NCI-H2081 treated with DMSO at 0.1 percent for 48 hours (cell line): ENCODE measurements at places on chromosomes 5 and 9.

DNA sequence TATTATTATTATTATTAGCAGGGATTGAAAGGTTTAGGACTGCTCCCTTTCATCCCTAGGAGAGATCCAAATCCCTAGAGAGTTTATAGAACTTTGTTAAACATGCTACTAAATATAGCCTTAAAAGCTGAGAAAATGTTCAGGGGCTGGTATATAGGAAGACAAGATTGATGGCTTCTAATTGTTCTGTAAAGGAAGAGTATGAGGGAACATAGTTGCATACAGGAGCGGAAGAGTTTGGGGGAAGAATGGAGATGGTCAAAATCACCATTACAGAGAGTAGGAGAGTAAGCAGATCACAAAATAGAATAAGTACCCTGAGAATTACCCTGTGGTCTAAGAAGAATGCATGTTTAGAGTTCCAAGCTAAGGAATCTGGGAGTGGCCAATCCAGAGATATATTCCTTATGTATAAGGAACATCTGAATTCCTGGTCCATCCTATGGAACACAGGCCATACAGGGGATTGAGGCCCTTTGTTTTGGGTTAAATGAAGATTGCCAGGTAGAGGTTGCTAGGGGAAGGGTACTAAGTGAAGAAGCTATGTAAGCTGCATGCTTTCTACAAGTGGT, 158.0 kb upstream of the APC start:
- no peak for DNase-seq

DNA sequence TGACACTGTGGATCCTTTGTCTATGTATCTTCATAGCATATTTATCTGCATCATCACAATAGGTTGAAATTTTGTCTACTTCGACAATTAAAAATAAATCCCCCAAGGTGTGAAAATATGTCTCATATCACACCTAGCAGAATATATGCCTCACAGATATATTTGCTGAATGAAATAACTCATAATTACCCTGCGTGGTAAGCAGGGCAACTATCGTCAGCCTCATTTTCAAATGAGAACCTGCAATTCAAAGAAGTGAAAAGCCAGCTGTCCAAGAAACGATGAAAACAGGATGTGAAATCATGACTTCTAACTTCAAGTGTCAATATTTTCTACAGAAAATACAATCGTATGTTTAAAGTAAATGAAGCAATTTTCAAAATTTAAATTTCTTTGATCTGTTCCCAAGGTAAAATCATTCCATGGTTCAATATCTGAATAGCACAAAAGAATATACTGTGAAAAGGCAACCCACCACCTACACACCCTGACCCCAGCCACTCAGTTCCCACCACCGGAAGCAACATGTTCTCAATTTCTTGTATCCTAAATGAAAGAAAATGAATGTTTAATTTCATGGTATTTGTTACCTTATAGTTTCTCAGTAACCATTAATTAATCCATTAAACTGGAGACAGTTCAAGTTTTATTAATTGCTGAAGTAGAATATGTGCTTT, 57.1 kb downstream of the TBCA start:
- no peak for DNase-seq

DNA sequence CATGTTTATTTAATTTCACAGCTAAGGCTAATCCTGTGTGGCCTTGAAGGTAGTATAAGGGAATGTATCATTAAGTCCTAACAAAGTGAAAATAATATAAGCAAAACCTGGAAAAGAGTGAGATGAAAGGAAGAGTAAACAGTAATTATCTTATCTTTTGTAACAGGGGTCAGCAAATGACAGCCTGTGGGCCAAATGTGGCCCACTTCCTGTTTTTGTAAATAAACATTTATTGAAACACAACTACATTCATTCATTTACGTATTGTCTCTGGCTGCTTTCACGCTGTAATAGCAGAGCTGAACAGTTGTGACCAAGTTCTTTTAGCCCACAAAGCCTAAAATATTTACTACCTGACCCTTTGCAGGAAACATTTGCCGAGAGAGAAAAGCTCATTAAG, 78.4 kb upstream of the HTR4 start:
- no peak for DNase-seq

DNA sequence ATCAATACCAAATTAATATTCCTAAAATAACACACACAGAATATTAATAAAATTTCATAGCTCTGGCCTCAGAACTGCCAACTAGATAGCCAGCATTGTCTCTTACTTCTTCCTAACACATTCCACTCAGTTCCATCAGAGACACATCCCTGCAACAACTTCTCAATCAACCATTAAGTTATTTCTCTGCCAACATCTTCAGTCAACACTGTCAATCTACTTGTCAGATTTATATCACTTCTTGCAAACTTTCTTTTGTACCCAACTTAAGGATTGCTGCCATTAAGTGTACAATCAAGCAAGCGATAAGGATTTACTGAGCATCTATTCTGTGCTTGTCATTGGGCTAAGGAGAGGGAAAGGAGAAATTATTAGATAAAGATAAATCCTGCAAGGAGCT, 50.8 kb downstream of the PLCXD3 start:
- DNase-seq, result no peak

- no peak for DNase-seq
Observed at GRCh38 chr9:121637713-121638220, 13.7 kb upstream of the DAB2IP start.

DNA sequence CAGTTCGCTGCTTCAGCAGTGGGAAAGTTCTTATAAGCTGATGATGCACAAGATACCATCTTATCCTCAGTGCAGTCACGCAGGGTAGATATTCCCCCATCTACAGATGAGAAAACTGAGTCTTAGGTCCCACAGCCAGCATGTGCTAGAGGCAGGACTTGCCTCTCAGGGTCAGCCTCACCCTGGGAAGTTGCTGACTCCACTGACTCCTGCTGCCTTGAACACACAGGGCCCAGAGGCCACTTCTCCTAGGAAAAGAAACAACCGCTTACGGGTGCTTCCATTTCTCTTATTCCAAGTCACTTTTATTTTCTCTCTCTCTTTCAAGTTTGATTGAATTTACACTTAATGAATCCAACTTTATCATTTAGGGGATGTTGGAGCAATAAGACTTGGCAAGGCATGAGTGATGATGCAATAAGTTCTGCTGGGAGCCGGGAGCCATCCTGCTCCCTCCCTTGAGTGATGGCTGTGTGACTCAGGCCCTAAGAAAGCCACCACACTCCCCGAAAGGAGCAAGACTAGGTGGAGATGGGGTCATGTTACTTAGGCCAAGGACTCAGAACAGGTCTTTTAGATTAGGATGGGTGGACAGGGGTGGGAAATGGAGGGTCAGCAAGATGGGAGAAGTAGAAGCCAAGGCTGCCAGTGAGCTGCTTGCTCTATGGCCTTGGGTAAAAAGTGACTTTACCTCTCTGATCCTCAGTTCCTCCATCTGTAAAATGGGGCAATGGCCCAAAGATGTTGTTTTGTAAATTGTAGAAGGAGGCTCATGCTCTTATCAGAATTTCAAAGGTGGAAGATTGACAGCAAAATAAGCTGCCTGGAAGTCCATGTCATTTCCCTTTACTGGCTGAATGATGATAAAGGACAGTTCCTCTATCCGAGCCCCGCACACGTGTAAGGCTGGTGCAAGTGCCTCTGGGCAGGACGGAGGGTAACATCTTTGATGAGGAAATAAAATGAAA, 67.4 kb upstream of the ZNF618 start:
- DNase-seq, result no peak

- no peak for DNase-seq
Observed at GRCh38 chr5:68653471-68653870, 437.9 kb downstream of the PIK3R1 start.

GRCh38 chr9:123997665-123998277, 13.8 kb upstream of the LHX2 start:
- no peak for DNase-seq

GRCh38 chr9:81174023-81174422, 515.3 kb downstream of the TLE1 start:
- DNase-seq, result no peak

GRCh38 chr9:135082536-135082935, 4.9 kb upstream of the OLFM1 start:
- no peak for DNase-seq

DNA sequence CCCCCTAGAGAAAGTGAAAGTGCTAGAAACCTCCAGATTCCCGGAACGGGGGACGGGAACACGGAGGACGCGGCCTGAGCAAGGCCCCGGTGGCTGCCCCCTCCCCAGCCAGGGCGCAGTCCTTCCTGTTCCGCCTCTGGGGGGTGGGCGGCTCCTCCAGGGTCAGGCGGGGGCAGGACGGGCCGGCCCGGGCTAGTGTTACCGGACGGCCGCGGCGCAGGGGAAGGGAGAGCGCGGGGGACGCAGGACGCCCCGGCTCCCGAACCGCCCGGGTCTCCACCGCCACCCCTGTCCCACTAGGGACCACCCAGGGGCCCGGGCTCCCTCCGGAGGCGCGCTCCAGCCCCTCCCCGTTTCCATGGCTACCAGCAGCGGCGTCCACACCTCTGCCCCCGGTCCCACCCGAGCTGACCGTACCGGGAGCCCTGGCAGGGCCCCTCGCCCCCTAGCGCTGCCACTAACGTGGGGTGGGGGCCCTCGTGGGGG, 579 bp downstream of the SLC12A7 start:
- no peak for DNase-seq

- DNase-seq, result no peak
Observed at GRCh38 chr5:67453111-67453905, 256.7 kb upstream of the CD180 start.

DNA sequence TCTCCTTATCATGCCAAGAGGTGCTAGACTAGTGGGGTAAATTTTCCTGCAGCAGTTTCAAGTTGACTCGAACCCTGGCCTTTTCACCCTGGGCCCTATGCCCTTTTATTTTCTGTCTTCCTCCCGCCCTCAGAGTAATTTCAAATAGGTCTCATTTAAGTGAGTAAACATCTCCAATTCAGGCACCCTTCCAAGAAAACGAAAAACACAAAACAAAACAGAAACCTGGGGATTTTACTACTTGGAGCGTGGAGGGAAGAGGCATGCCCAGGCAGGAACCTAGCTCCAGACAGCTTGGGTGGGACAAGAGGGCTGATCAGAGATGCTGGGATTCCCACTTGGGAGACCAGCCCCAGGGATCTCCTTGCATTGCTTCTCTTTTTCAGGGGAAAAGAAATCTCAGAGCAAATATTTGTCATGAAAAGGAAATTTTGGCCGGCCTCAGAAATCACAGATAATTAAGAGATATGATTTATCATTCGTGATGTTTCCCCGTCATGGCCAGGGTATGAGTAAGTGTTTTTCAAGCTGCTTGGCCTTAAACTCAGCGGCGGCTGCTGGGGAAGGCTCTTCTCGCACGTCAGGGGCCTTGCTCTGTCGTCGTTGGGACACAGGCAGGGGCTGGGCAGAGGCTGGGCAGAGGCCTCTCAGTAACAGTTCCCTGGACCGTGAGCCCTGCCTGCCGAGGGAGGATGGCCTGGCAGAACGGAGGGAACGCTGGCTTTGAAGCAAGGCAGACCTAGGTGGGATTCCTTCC, 248.6 kb upstream of the KLF4 start:
- no peak for DNase-seq

GRCh38 chr9:107158321-107158720, 124.8 kb upstream of the RAD23B start:
- DNase-seq, result no peak

GRCh38 chr5:43456556-43456955, 27.1 kb downstream of the TMEM267 start:
- DNase-seq, result no peak

- DNase-seq, result no peak
Observed at GRCh38 chr5:165209101-165209727, 1703.8 kb downstream of the MAT2B start.

- no peak for DNase-seq
Observed at GRCh38 chr5:80300125-80300524, 19.7 kb upstream of the SPZ1 start.

GRCh38 chr9:3845549-3845948, 319.7 kb upstream of the RFX3 start:
- DNase-seq, result no peak

- DNase-seq, result no peak
Observed at GRCh38 chr9:124699575-124699974, 71.5 kb downstream of the NR6A1 start.

- DNase-seq, result no peak
Observed at GRCh38 chr9:133641396-133641655, 5.2 kb downstream of the DBH start.

- DNase-seq, result no peak
Observed at GRCh38 chr9:109863961-109864360, 84.0 kb downstream of the PALM2AKAP2 start.

GRCh38 chr5:133523013-133523658, 89.2 kb downstream of the FSTL4 start:
- DNase-seq, result no peak

GRCh38 chr9:95201206-95201605, 116.3 kb downstream of the FANCC start:
- DNase-seq, result no peak

- no peak for DNase-seq
Observed at GRCh38 chr5:174733091-174733690, 8.8 kb downstream of the MSX2 start.
